ENCODE measurements at places on chromosomes 11 and 22.
A peak's percentile ranks its signal among the peaks of the same experiment; 100 is the strongest.

- DNase-seq: no peak
Observed at GRCh38 chr11:112965656-112966055, 4.4 kb downstream of the NCAM1 start.

- no peak for DNase-seq
Observed at GRCh38 chr11:64248578-64248977, 1.8 kb upstream of the PPP1R14B start.

DNA sequence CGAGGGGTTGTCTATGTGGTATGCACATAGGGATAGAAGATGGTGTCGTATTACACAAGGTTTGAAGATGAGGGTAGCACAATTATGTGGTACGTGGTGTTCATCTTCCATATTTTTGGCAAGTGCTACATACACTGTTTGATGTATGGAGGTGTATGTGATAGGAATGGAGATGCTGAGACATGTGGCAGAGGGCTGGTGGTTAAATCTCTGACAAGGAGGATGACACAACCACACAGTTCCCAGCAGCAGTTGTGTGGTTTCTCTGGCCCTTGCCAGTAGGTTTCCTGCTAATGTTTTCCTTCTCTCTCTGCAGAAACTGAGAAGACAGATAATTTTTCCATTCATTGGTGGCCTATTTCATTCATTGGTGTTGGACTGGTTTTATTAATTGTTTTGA, 17.0 kb downstream of the NCR3LG1 start:
- no peak for DNase-seq

- no peak for DNase-seq
Observed at GRCh38 chr11:26245046-26245445, 86.9 kb upstream of the ANO3 start.

- DNase-seq: no peak
Observed at GRCh38 chr11:10599388-10600175, 31.1 kb upstream of the LYVE1 start.

GRCh38 chr11:30521297-30522071, 64.7 kb downstream of the MPPED2 start:
- no peak for DNase-seq

DNA sequence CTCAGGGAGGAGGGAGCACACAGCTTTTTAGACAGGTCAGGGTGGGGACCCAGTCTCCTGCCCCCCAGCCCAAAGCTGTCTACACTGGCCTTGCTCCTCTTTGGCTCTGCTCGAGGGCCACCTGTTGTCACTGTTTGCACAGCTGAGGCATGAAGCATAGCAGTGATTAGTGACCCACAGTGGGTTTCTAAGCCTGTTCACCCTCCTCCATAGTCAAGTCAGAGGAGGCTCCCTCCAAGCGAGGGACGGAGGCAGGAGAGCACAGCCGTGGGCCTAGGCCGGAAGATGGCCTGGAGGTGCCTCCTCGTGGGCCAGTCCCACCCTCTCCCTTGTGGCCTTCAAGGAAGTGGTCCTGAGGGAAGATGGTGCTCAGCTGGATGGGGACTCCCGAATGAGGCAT, 241.1 kb downstream of the GRIK4 start:
- DNase-seq: no peak

GRCh38 chr11:124899383-124900145, 1.9 kb upstream of the ROBO4 start:
- no peak for DNase-seq

- DNase-seq: no peak
Observed at GRCh38 chr22:24601217-24602104, 1.5 kb upstream of the GGT1 start.

DNA sequence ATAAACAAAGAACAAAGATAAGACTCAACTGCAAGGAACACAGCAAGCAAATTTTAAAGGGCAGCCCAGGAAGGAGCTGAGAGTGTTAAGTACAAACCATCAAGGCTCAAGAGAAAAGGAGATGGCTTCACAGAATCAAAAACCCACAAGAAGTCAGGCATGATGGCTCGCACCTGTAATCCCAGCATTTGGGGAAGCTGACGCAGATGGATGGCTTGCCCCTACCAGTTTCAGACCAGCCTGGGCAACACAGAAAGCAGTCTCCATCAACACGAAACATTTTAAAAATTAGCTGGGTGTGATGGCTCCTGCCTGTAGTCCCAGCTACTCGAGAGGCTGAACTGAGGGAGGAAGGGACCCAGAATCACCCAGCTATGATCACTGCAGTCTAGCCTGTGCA, 32.6 kb downstream of the MAPK1 start:
- no peak for DNase-seq

DNA sequence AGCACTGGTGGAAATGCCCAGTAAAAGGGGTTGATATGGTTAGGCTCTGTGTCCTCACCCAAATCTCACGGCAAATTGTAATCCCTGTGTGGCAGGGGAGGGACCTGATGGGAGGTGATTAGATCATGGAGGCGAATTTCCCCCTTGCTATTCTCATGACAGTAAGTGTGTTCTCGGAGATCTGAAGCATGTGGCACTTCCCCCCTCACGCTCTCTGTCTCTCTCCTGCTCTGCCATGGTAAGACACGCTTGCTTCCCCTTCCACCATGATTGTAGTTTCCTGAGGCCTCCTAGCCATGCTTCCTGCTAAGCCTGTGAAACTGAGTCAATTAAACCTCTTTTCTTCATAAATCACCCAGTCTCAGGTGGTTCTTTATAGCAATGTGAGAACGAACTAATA, 37.4 kb downstream of the PACSIN2 start:
- no peak for DNase-seq

- DNase-seq: peak; percentile 71
Observed at GRCh38 chr22:25062386-25063085, 110.0 kb downstream of the KIAA1671 start.

GRCh38 chr22:36366291-36366708, 21.5 kb downstream of the MYH9 start:
- no peak for DNase-seq

DNA sequence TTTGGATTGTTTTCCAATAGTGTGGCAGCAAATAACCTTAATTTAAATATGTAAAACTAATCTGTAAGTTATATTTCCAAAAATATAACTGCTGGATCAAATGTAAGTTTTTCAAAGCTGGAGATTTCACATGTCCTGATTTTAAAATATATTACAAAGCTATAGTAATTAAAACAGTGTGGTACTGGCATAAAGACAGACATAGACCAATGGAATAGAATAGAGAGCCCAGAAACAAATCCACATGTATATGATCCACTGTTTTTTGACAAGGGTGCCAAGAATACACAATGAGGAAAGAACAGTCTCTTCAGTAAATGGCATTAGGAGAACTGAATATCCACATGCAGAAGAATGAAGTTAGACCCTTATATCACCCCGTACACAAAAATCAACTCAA, 4.0 kb downstream of the OR4X2 start:
- DNase-seq: no peak

GRCh38 chr11:114955923-114956322, 277.6 kb downstream of the NXPE2 start:
- no peak for DNase-seq

- DNase-seq: no peak
Observed at GRCh38 chr11:3944198-3944597, 88.7 kb downstream of the STIM1 start.

GRCh38 chr11:119295178-119295577, 21.8 kb downstream of the MCAM start:
- no peak for DNase-seq

- no peak for DNase-seq
Observed at GRCh38 chr11:67996051-67996450, 7.8 kb downstream of the UNC93B1 start.

DNA sequence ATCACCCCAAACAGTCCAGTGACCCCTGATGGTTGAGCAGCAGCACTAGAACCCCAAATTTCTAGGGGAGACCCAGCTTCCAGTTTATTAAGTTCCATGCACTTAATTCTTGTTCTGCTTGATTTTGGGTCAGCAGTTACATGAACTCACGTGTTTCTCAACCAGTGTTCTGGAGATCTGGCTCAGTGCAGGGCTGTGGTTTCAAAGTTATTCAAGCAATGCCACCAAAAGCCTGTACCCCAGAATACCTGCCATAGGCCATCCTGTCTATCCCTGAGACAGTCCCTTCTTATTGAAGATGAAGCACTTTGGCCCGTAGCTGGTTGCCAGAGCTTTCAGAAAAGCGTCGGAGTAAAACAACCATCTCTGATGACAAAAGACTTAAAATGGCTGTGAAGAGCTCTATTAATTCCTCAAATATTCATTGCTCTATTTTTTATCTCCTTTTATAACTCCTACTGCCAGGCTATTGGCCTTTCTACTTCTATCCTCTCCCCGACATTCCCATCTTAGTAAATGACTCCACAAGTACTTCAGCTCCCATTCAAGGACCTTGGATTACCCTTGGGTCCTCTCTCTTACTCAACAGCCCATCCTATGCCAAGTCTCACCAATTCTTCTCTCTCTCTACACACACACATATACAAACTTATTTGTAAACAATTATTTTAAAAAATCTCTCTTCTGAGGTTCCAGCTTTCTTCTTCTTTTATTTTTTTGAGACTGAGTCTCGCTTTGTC, 18.0 kb upstream of the VPREB1 start:
- no peak for DNase-seq

DNA sequence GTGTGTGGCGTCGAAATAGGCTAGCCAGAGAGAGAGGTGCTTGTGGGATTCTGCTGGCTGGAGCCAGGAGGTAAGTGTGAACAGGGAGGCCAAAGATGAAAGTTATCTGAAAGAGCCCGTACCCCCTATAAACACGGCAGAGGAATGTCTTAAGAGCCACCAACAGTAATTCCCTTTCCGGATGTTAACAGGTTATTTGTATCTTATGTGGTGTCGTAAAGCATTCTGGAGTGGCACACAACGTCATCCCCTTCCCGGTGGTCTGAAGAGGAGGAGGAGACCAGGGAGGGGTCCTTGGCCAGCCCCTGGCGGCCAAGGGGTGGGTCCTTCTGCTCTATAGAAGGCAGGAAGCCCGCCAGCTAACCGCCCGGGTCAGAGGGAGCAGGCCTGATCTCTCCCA, 39.5 kb downstream of the MACROD1 start:
- DNase-seq: no peak

DNA sequence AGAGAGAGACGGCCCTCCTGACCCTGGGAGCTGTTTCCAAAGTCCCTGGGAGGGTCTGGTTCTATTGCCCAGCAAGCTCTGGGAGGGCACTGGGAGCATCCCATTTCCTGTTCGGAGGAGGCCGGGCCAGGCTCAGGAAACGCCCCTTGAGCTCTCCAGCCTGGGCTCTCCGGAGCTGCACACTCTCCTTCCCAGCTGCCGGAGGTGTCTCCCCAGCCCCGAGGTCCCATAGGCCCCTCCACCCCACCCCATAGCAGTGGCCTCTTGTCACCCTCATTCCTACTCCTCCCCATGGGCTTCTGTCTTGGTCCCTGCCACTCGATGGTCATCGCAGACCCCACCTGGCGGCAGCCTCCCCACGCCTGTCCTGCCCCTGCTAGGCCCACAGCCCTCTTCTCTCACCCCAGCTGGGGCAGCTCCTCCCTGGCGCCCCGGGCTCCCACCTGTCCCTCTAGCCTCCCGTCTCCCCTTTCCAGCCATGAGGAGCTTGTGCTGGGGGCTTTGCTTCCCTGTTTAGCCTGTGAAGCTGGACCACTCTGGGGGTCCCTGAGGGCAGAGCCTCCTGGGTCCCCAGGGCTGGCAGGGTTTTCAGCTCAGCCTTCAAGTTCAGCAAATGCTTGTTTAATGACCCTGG, 2.8 kb downstream of the TSPAN32 start:
- DNase-seq: peak; percentile 9

GRCh38 chr11:94199136-94200130, 70.8 kb downstream of the PANX1 start:
- DNase-seq: no peak

DNA sequence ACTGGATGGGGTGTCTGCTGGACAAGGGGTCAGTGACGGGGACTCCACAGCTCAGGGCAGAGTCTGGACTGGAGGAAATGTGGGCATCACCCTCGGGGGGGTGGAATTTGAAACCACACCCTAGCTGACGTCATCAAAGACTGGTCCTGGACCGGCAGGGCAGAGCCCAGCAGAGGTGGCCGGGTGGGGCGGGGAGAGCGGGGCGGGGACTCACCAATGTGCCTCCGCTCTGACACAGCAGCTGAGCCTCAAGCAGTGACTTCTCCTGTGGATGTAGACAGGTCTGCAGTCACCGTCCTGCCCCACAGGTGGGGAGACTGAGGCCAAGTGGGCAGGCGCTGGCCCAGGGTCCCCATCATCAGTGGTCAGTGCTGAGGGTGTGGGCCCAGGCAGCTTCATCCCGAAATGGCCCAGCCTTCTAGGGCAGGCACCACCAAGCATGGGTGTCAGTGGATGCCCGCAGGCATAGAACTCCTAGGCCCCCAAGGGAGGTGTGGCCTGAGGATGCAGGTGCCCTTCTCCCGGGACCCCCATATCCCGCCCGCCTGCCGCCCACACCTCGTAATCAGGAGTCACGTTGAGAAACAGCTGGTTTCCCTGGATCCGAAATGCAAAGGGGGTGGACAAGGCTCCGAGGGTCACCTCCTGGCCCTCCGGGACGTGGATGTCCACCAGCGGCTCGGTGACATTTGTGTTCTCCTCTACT, 603 bp downstream of the CDHR5 start:
- DNase-seq: no peak

DNA sequence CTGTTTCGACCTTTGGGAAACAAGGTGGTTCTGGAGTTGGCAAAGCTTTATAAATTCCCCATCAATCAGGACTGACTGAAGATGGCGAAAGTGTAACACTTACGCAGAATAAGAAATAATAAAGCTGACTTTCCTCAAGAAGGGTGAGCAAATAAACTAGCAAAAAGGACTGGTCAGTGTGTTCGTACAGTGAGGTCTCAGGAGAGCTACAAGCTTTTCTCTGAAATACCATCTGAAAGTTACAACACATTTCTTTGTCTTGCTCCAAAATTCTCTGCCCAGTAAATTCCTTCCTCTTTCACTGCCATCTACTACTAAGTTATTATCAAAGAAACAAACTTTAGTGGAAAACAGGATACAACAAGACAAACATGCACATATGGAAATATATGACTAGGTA, 13.4 kb downstream of the PITPNB start:
- DNase-seq: no peak

DNA sequence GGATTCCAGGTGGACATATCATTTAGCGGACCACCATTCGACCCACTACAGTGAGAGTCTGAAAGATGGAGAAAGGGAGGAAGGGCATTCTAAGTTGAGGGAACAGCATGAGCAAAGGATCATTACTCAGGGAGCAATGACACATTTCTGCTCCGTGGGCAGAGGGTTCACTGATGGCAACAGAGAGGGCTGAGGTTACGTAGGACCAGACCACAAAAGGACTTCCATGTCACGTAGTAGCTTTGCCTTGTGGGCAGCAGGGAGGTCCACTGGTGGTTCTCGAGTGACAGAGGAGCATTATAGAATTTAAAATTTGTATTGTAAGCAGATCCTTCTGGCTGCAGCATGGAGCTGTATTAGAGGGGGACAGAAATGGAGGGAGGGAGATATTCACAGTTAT, 109.7 kb upstream of the NAV2 start:
- DNase-seq: no peak

DNA sequence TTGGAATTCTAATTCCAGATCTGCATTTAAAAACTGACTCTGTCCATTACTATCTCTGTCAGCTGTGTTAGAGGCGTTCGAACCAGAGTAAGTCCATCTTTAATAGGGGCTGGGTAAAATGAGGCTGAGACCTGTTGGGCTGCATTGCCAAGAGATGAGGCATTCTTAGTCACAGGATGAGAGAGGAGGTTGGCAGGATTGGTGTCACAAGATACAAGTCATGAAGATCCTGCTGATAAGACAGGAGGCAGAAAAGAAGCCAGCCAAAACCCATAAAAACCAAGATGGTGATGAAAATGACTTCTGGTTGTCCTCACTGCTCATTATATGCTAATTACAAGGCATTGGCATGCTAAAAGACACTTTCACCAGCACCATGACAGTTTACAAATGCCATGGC, 356.3 kb upstream of the ISX start:
- DNase-seq: no peak
